Heart right ventricle (tissue), 16 donors: ENCODE measurements at places on chromosomes 11 and 22. TPM values are rescaled to one million over a fixed set of nuclear protein-coding genes. Genes with fewer than 3 reads are reported as not detected.

TBX10 gene
- polyA plus RNA-seq, result not detected

ASCL2 gene
- polyA plus RNA-seq, result 0.22 TPM

OTOG gene
- polyA plus RNA-seq, result not detected

KCNE3 gene
- polyA plus RNA-seq, result 1.2 TPM

HEPN1 gene
- not detected for polyA plus RNA-seq

APOA1 gene
- polyA plus RNA-seq, result 71.5 TPM

CASP5 gene
- not detected for polyA plus RNA-seq

RIBC2 gene
- 0.06 TPM for polyA plus RNA-seq

GDPD4 gene
- polyA plus RNA-seq, result not detected

GPR83 gene
- polyA plus RNA-seq, result 0.03 TPM

BDNF gene
- 1.4 TPM for polyA plus RNA-seq

TMEM132A gene
- 16.4 TPM for polyA plus RNA-seq

MS4A3 gene
- not detected for polyA plus RNA-seq

BRSK2 gene
- polyA plus RNA-seq, result 2.3 TPM

STX3 gene
- 11.9 TPM for polyA plus RNA-seq

KCNQ1 gene
- 19.9 TPM for polyA plus RNA-seq

GAS2L1 gene
- polyA plus RNA-seq, result 29.6 TPM

HOATZ gene
- not detected for polyA plus RNA-seq

SLC7A4 gene
- not detected for polyA plus RNA-seq

IL17REL gene
- polyA plus RNA-seq, result not detected

TRAPPC4 gene
- 14.6 TPM for polyA plus RNA-seq

WT1 gene
- polyA plus RNA-seq, result 1.2 TPM

SHANK3 gene
- 14.3 TPM for polyA plus RNA-seq

CHID1 gene
- polyA plus RNA-seq, result 40.1 TPM

MUC6 gene
- polyA plus RNA-seq, result 0.01 TPM

CCDC73 gene
- not detected for polyA plus RNA-seq

KIRREL3 gene
- 0.29 TPM for polyA plus RNA-seq
